DMS53 (cell line): ENCODE measurements at places on chromosomes 5 and 9.

DNA sequence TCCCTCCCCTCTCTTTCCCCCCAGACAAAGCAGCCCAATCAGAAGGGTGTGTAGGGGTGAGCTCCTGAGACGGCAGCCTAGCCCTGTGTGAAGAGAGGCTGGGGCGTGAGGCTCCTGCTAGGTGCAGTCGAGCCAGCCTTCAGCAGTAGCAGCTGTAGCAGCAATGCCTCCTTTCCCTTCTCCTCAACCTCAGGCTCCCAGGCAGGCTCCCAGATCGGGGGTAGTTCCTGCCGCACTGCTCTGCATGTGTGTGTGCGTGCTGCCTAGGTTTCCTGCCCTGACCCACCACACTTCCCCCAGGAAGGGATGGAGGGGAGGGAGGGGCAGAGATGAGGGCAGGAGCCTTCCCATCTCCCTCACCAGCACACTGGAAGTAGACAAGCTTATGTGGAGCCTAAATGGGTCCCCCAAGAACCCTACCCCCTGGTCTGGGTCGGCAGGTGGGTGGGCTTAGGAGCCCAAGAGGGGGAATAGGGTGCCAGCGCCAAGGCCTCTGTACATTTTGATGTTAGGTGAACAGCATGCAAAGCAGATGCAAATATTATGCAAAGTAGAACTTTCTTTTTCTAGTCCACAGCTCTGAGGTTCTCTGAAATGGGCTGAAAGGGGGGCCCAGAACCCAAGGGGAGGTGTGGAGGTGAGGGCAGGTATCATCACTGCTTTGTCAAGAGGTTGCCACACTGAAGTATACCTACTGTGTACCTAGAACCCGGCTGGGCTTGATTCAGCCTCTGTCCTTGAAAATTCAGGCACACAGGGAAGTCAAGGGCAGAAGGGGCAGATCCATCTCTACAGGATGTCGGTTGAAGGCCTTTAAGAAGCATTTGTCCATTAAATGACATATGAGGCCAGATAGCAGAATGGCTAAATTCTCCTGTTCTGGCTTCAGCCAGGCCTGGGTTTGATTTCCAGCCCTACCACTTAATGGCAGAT, 57.8 kb downstream of the CXXC5 start:
- no peak for DNase-seq

DNA sequence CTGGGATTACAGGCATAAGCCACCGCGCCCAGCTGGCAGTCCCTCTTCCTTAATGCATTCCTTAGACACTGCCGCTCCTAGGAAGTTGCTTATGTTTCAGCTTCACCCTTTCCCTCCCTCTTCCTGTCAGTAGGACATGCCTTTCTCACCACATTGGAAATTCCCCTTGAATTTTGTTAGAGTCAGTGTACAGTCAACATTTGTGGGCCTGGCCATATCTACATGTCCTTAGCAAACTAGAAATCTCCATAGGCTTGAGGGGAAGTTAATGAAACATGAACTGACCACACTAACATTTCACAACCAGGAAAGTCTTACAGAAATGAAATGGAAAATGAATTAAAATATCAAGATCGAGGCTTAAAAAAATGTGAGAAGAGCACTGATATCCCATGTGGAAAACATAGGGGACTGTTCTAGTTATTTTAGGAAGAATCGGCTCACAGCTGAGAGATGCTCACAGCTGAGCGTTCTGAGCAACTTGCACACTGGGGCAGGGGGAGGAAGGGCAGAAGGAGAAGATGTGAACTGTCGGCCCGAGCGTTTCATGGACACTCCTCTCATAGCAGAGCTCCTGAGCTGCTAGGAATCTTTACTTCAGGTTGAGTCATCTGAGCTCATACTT, 21.1 kb upstream of the LVRN start:
- no peak for DNase-seq

DNA sequence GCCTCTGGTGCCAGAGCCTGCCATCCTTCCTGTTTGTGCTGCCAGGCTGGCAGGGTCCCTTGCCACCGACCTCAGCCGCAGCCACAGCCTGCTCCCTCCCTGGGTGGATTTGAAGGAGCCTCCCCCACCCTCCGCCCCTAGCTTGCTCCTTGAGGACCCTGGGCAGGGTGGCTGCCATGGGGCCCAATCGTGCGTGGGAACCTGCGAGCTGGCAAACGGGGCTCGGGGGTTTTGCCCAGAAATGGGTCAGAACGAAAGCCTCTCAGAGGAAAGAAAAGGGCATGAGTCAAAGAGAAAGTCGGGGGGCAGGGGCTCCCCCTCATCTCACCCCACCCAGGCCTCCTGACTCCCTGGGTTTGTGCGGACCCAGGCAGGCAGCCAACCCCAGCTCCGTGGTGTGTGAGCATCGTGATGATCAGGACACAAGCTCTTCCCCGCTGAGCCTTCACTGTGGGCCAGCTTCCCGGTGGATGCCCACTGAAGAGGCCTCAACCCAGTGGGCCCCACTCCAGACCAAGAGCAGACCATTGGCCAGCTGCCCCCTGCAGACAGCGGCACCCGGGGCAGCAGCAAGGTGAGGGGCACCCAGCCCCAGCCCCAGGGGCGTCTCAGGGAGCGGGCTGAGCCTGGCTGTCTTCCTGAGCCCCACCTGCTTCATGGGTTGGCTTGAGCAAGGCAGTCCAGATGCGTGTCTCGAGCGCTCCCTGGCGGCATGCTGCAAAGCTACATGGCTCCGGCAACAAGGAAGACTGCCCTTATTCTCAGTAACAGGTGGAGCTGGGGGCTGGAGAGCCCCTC, 3.0 kb upstream of the FUT7 start:
- peak; percentile 93 for DNase-seq

DNA sequence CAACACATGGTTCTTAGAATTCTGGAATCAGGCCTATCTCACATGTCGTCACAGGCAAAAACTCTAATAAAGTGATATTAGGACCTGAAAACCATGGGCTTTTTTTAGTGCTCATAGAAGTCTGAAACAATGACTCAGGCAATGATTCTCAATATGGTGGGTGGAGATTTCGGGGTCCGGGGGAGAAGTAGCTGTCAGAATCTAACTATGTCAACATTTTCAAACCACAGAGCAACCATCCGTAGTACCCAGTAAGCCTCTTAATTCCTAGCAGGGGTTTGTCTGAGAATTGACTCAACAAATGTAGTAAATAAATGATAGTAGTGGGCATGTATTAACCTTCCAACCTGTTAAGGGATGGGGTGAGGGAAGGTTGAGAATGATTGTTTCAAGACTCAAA, 2.6 kb downstream of the AMACR start:
- no peak for DNase-seq
